A549 treated with dexamethasone at 1 μM for 4 hours (cell line): ENCODE measurements at places on chromosomes 6 and 20. TPM values are rescaled to one million over a fixed set of nuclear protein-coding genes. Genes with fewer than 3 reads are reported as not detected.

Gene SLC13A3
- 0.03 to 0.17 TPM (median 0.07 TPM) in 3 of 5 replicates, not detected in the others for total RNA-seq

Gene LTB
- total RNA-seq = 0.20 to 0.46 TPM (median 0.32 TPM) in 5 replicates

Gene SNX9
- 21.2 to 26.7 TPM (median 23.4 TPM) in 5 replicates for total RNA-seq

Gene SAPCD1
- total RNA-seq = 2.1 to 3.7 TPM (median 3.5 TPM) in 5 replicates

Gene SEMG1
- 0.05 TPM in 1 of 5 replicates, not detected in the others for total RNA-seq

Gene ADGB
- not detected in 5 replicates for total RNA-seq

Gene GATA5
- total RNA-seq = 0.45 to 0.86 TPM (median 0.75 TPM) in 5 replicates

Gene WFDC9
- not detected in 5 replicates for total RNA-seq

Gene BMP2
- total RNA-seq = 0.18 to 0.41 TPM (median 0.26 TPM) in 5 replicates

Gene TPX2
- total RNA-seq = 106 to 121 TPM (median 111 TPM) in 5 replicates

Gene PPIL6
- 3.4 to 4.8 TPM (median 4.6 TPM) in 5 replicates for total RNA-seq

Gene LHFPL5
- 0.08 to 0.17 TPM (median 0.16 TPM) in 3 of 5 replicates, not detected in the others for total RNA-seq

Gene SCRT2
- total RNA-seq = 0.04 TPM in 1 of 5 replicates, not detected in the others

Gene TNFRSF6B
- total RNA-seq = 0.77 to 0.97 TPM (median 0.84 TPM) in 4 of 5 replicates, not detected in the other

Gene C4A
- 0.63 to 1.2 TPM (median 0.89 TPM) in 5 replicates for total RNA-seq

Gene APOBEC2
- total RNA-seq = not detected in 5 replicates

Gene OPN5
- not detected in 5 replicates for total RNA-seq

Gene SEMG2
- total RNA-seq = not detected in 5 replicates

Gene FRK
- total RNA-seq = 1.1 to 2.0 TPM (median 1.6 TPM) in 5 replicates

Gene ULBP3
- 2.7 to 5.5 TPM (median 5.2 TPM) in 5 replicates for total RNA-seq
